T-helper 17 cell (primary cell): ENCODE measurements at places on chromosomes 1 and 21.

GRCh38 chr1:22248746-22249145 lies 105.8 kb upstream of the WNT4 start:
- no peak for DNase-seq

DNA sequence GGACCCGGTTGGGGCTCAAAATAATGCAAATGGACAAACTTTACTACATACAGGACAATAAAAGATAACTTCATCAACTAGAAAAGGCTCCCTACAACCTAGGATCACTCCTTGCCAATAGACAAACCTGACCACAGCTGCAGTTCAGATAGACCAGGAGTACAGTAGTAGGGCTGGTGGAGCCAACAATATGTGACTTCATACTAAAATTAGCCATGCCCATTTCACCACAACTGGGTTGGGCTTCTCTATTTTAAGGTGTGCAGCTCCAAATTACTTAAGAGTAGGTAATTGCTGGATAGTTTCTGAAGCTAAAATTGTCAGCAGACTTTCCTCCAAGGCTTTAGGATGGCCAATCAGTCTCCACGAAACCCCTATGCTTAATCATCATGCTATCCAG lies 3.9 kb downstream of the DENND1B start:
- no peak for DNase-seq

GRCh38 chr1:83113652-83114051 lies 885.3 kb downstream of the TTLL7 start:
- DNase-seq, result no peak

GRCh38 chr1:114164840-114165543 lies 11.3 kb upstream of the SYT6 start:
- no peak for DNase-seq

- no peak for DNase-seq
Measured at GRCh38 chr1:243580984-243581383, 269.1 kb downstream of the AKT3 start.

DNA sequence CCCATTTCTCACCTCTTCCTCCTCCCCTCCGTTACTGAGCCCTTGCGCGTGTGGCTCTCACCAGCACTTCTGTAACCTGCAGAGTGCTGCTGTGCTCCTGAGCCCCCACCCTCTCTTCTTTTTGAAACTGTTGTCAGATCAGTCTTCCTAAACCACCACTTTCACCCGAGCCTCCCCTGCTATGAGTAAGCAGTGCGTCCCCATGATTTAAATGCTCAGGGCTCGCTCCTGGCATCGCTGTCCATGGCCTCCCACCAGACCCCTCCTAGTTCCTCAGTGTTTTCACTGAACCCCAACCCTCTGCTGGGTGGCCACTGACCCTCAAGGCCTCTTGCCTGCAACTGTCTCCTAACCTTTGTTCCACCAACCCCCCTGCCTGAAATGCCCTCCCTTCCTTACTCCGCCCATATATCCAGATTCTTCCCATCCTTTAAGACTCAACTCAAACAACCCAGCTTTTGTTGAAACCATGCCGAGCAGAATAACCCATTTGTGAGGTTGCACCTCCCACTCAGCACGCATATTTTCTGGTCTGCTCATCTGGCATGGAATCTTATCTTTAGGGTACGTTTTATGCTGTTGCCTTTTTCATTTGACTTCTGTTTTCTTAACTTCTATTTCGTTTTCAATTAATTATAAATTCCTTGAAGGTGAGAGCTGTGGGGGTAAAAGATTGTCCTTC lies 64.5 kb upstream of the FAM3B start:
- DNase-seq, result no peak

- no peak for DNase-seq
Measured at GRCh38 chr1:55311057-55311641, 96.0 kb upstream of the USP24 start.

- DNase-seq, result no peak
Measured at GRCh38 chr1:84721152-84721551, 30.9 kb upstream of the SSX2IP start.

GRCh38 chr1:30606166-30606565 lies 117.2 kb downstream of the MATN1 start:
- no peak for DNase-seq
